ENCODE measurements at places on chromosomes 4 and X.

- DNase-seq, result no peak
These were observed 70.4 kb upstream of the ANXA3 start for GRCh38 chr4:78481180-78481579.

DNA sequence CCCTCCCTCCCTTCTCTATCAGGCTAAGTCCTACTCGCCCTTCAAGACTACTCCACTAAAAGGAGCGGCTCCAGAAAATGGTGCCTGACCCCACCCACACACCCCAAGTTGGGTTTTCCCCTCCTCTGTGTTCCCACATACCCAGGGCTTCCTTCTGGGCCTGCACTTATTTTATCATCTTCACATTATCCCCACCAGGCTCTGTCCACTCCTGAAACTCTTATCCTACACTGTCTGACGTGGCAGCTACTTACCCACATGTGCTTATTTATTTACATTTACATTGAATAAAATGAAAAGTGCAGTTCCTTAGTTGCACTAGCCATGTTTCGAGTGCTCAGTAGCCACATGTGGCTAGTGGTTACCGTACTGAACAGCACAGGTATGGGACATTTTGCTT lies 5.1 kb upstream of the KDM5C start:
- no peak for DNase-seq

- DNase-seq, result no peak
These were observed 5.2 kb upstream of the IRF2 start for GRCh38 chr4:184479516-184479950.

GRCh38 chr4:53782458-53782845 lies 191.2 kb upstream of the LNX1 start:
- no peak for DNase-seq

DNA sequence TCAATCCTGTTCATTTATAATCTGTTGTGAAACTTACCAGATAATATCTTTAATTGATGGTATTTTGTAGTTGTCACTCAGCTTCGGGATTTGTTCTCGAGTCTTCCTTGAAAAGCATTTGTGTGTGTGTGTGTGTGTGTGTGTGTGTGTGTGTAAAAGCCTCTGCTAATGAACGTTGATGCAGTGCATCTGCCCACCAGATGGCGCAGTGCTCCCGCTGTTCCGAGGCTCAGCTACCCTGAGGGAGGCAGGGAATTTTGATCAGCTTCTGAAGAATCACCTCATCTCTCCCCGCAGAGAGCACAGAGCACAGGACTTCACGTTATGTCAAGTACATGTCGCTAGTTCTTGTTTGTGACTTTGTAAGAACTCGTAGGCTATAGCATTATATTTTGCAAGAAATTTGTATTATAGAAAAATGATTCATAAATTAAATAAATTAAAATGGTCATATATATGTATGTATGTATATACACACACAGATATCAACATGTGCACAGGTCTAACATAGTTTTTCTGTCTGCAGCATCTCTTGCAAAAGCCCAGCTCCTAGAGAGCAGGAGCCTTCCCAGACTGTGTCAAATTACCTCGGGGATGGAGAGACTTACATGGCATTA lies 316.7 kb upstream of the IGFBP7 start:
- DNase-seq, result no peak

DNA sequence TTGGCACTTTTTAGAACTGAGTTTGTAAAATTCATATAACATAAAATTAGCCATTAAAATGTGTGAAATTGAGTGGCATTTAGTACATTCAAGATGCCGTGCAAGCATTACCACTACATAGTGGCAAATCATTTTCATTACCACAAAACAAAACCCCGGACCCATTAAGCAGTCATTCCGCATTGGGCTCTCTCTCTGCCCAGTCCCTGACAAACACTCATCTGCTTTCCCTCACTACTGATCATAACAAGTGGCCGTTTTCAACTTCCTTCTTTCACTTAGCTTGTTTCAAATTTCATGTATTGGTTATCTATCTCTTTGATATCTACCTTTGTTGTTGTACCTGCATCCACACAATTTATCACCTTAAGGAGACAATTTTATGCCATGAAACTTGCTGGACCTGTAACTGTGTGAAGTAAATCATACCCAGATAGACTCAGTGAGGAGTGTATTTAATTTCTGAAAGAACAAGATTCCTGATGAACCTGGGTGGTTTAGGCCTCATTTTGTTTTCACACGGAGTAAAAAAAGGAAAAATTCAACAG lies 202.1 kb downstream of the OR13H1 start:
- DNase-seq, result no peak

GRCh38 chr4:122688529-122689140 lies 43.9 kb upstream of the BBS12 start:
- no peak for DNase-seq

- no peak for DNase-seq
These were observed 19.1 kb upstream of the TEX13B start for GRCh38 chrX:108001218-108001814.

- DNase-seq, result no peak
These were observed 158.4 kb downstream of the TENT5D start for GRCh38 chrX:80578517-80579105.

Data from activated gamma-delta T cell (primary cell).